Stimulated activated CD8-positive, alpha-beta memory T cell treated with anti-CD3 and anti-CD28 coated beads, Interleukin-15, amount 100 ng/mL, for 24 hours (primary cell): ENCODE measurements at places on chromosomes 7 and 10.

GRCh38 chr7:149729983-149730801, 43.2 kb downstream of the ZNF467 start:
- no peak for DNase-seq

- no peak for DNase-seq
Observed at GRCh38 chr10:132691711-132692153, 94.2 kb downstream of the NKX6-2 start.

- DNase-seq: no peak
Observed at GRCh38 chr7:107237451-107237850, 68.6 kb downstream of the HBP1 start.

DNA sequence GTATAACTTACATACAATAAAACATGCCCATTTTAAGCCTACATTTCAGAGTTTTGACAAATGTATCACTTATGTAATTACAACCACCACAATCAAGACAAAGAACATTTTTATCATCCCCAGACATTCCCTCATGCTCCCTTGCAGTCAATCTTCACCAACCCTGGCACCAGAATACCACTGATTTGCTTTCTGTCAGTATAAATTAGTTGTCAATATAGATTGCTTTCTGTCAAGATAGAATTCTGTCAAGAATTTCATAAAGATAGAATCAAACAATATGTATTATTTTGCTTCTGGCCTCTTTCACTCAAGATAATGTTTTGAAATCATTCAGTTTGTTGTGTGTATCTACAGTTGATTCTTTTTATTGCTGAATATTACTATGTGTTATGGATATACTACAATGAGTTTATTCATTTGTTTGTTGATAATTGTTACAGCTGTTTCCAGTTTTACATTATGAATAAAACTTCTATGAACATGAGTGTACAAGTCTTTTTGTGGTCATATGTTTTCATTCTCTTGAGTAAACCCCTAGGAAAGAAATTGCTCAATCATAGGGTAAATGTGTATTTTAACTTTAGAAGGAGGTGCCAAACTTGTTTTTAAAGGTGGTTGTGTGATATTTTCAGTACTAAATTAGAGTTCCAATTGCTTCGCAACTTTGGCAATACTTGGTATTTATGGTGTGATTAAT, 56.9 kb downstream of the IFIT5 start:
- no peak for DNase-seq

- DNase-seq: no peak
Observed at GRCh38 chr10:7318836-7319235, 92.0 kb downstream of the SFMBT2 start.

DNA sequence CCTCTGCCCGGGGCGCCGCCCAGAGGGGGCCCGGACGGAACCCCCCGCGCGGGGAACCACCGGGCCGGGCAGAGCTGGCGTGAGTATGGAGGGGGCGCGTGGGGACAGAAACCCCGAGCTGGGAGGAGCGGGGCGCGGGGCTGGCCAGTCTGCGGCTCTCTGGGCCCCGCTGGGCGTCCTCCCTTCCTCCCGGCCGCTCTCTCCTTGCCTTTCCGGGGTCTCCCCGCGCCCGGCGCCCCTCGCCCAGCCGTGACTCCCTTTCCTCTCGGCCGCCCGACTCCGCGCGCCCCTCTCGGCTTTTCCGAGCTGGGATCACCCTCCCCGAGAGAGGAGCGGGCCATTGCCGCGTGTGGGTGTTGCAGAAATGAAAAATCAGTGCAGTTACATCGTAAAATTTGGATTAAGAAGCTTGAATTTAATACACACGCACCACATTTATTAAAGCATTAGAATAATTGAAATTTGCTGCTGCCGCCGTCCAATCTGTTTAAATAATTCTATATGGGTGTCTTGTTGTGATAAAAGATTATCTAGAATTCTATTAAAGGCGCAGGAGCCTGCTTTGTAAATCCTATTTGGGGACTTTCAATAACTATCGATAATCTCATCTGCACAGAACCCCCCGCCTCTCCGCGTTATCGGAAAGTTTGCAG, 9.1 kb downstream of the UNCX start:
- no peak for DNase-seq

- DNase-seq: no peak
Observed at GRCh38 chr10:23693925-23694324, 255.1 kb downstream of the OTUD1 start.

- DNase-seq: no peak
Observed at GRCh38 chr10:26525586-26525985, 87.4 kb downstream of the APBB1IP start.

DNA sequence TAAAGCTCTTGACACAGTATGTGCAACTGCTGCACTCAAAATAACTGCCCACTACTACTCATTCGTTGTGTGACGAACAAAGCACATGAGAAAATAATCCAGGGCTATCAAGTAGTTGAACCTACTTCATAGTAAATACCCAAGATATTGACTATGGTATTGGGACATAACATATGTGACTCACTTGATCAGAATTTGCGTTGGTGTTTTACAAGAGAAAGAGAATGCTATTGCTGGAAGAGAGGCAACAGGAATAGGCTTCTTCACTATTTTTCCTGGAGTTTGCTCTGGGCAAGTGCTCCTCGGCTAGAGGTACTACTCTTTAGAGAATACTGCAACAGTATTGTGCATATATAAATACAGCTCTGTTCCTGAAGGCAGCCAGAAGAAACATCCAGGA, 2.5 kb downstream of the DGKB start:
- no peak for DNase-seq

DNA sequence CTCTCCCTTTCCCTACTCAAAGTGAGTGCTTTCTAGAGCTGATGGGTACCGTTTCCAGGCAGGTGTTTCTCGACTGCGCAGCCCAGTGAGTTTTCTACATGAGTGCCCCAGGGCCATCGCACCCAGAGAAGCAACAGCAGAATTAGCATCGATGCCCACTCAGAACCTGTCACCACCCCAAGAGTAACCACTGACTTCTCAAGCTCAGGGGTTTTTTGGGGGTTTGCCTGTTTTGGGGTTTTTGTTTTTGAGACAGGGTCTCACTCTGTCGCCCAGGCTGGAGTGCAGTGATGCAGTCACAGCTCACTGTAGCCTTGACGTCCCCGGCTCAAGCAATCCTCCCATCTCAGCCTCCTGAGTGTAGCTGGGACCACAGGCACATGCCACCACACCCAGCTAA, 25.7 kb downstream of the SNX8 start:
- DNase-seq: no peak

GRCh38 chr7:19101472-19101871, 16.0 kb downstream of the TWIST1 start:
- no peak for DNase-seq

GRCh38 chr10:17195083-17195482, 6.4 kb downstream of the TRDMT1 start:
- no peak for DNase-seq

GRCh38 chr10:127040756-127041155, 135.5 kb downstream of the DOCK1 start:
- no peak for DNase-seq

DNA sequence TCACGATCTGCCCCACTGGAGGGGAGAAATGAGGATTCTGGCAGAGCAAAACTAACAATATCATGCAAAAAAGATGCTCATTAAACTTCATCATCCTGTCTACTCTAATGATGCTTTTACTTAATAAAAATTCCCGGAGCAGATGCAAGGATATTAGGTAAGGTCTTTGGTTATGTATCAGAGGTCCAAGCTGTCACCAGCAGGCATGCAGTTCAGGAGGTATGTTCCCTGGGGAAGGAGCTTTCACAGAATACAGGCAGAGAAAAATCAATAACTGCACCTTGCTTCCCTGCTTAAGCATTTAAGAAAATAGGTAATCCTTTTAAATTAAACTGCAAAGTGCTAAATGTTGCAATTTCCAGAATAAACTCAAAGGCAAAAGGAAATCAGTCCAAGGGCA, 81.6 kb upstream of the C1QL3 start:
- no peak for DNase-seq

GRCh38 chr7:33901847-33902246, 3.5 kb upstream of the BMPER start:
- DNase-seq: no peak

GRCh38 chr7:142177869-142178268, 66.4 kb downstream of the MGAM2 start:
- no peak for DNase-seq
